ENCODE measurements at places on chromosomes 1 and 21.

- DNase-seq: peak; percentile 74
Measured at GRCh38 chr1:18907021-18907916, 4.9 kb upstream of the ALDH4A1 start.

DNA sequence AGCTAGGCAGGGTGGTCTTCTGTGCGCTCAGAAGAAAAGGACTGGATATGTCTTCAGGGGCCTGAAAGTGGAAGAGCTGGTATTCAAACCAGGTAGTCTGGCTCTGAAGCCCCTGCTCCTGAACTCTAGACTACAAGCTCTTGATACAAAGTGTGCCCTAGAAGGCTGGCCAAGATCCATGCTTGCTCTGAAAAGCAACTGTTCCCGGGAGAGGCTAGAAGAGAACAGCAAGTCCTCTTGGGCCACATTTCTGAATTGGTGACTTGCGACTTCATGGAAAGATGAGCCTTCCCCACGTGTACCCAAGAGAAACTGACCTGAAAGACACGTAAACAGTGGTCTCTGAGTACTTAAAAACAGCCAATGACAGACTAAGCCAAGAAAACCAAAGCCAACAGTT lies 123.3 kb upstream of the GRIK3 start:
- no peak for DNase-seq

GRCh38 chr1:189150624-189151023 lies 1327.0 kb downstream of the BRINP3 start:
- DNase-seq: no peak

GRCh38 chr1:67687649-67688048 lies 2.6 kb downstream of the GADD45A start:
- no peak for DNase-seq

GRCh38 chr1:231186356-231187115 lies 24.7 kb downstream of the TRIM67 start:
- no peak for DNase-seq

- DNase-seq: no peak
Measured at GRCh38 chr1:221612047-221612777, 129.7 kb downstream of the DUSP10 start.

DNA sequence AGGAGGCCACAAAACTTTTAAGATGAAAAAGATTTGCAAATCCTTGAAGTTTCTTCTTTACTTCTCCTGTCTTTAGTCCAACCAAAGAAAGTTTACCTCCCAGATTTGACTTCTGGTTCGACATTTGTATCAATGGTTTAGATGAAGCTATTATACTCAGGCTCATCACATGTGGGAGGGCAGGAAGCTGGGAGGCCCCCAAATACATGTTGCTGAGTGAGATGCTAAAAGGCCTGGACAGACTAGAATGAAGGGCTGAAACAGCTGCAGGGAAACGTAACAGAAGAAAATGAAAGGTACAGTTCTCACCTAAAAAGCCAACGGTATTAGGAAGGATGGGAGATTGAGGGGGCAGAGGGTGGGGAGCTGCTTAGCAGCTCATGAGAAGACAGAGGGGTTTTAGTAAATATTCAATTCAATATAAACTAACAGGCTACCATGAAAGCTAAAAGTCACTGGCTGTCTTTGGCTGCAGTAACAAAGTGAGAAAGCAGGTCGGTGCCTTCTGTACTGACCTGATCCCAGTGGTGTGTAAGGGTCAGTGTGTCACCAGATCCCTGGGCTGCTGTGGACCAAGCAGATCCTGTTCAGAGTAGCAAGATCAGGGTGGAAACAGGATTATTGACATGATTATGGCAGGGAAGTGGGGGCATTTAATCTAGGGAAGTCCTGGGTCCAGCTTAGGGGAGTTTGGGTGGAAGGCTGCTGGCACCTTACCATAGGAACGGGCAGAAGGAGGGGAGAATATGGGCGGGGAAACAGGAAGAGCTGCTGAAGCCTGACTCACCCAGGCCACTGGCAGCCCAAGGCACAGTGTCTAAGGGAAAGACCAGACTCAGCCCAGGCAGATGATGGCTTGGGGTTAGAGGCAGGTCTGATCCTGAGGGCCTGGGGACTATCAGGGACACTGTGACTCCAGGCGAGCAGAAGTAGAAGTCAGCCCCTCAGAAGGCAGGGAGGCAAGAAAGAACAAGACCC lies 60.4 kb downstream of the KCNN3 start:
- DNase-seq: no peak

DNA sequence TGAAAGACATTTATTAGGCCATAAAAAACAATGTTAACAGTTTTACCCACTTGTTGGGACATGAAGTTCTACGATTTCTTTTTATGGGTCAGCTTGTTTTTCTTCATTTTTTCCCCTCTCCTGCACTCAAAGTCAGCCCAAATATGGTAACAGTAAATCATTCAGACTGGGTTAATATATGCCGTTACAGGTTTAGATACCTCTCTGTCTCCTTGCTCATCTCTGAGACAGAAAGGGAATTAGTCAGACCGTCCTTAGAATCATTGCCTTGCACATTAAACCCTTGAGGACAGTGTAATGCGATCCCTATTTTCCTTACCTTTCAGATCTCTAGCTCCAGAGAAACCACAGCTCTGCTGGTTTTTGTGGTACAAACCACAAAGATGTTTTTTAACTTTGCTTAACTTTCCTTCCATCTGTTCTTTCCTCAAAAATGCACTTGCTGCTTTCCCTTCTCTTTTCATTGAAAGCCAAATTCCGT lies 613.3 kb downstream of the PLPP3 start:
- DNase-seq: no peak

- DNase-seq: no peak
Measured at GRCh38 chr1:96764469-96764868, 42.9 kb downstream of the PTBP2 start.

DNA sequence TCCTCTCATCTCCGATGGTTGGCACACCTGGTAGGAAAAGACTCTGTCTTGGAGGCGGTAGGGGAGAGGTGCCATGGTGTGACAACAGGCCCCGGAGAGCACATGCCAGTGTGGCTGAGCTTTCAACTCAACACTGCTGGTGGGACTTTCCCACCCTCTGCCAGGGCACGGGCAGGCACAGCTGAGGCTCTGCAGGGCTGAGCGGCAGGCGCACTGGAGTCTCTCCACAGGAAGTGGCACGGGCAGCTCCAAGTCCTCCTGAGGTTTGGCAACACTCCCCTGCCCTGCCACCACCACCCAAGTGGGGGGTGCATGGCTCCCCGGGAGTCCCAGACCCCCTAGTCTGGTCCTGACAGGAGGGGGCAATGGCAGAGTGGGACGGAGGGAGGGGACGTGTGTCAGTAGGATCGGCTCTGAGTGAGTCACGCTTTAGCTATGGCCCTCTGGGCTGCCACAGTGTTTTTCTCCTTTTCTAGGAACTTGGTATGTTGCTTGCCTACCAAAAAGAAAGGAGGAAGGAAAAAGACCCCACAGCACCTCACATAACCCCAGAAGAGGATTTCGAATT lies 27.3 kb upstream of the EVA1B start:
- no peak for DNase-seq

- no peak for DNase-seq
Measured at GRCh38 chr1:187517546-187517945, 688.8 kb downstream of the PLA2G4A start.

- no peak for DNase-seq
Measured at GRCh38 chr21:46368533-46369285, 44.8 kb downstream of the PCNT start.

DNA sequence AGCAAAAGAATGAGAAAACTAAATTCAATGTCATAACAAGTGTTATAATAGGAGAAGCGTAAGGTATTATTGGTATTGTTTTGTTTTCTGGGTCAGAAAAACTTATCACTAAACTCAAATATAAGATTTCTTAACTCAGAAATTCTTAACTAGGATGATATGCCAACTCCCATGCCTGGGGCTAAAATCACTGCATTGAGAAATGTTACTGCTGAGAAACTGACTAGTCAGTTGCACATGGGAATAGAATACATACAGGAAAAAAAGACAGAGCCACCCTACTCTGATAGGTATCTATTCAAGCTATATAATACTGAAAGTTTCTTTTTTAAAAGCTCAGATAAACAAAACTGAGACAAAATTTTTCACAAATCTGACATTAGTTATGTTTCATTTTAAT lies 56.3 kb downstream of the PRPF38A start:
- no peak for DNase-seq

- peak; percentile 30 for DNase-seq
Measured at GRCh38 chr1:87410776-87411480, 82.2 kb downstream of the LMO4 start.

DNA sequence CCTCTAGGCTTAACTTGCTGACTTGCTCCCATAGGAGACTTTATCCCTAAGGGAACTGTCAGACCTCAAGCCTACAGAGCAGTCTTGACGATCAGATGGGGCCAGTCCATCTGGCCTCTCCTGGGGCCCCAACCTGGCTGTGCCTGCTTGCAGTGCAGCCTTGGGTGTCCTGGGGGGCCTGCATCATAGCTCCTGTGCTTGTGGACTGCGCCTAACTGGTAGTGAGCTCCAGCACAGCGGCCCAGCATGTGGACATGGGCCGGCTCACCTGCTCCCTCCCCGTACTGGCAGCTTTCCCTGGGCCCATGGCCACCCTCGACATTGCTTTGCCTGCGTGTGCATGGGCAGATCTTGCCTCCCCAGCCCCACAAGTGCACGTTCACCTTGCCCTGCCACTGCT lies 76.1 kb downstream of the INTS7 start:
- DNase-seq: no peak

- no peak for DNase-seq
Measured at GRCh38 chr1:9382643-9383491, 90.2 kb downstream of the SPSB1 start.

- DNase-seq: no peak
Measured at GRCh38 chr1:12616709-12617373, 1.2 kb downstream of the DHRS3 start.

GRCh38 chr1:245205396-245205795 lies 50.6 kb downstream of the KIF26B start:
- DNase-seq: no peak

- DNase-seq: peak; percentile 70
Measured at GRCh38 chr1:19038096-19038495, 81.6 kb upstream of the IFFO2 start.

- DNase-seq: no peak
Measured at GRCh38 chr21:45262041-45262581, 25.6 kb downstream of the POFUT2 start.

- no peak for DNase-seq
Measured at GRCh38 chr1:235675152-235675890, 25.7 kb upstream of the GNG4 start.

DNA sequence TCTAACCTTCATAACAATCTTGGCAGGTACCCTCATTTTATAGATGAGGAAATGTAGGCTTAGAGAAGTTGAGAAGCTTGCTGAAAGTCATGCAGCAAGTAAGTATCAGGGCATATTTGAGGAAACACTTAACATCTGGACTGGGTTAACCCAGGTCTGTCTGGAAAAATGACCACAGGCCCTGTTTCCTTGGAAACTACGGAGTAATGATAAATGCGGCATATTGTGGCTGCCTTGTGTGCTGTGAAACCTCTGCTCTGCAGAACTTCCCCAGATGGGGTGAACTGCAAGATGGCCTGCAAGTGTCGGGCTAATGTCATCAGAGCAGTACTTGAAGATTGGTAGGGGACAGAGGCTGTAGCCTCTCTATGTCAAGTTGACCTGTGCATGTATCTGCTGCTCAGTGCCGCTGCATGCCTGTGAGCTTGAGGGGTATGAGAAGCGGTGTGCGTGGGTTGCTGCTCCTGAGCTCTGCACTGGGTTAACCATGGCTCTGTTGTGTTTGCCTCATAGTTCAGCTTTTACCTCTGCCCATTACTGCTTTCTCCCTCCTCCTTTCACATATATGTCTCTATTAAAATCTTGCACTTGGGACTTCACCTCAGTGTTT lies 83.1 kb downstream of the WDR3 start:
- no peak for DNase-seq

GRCh38 chr1:227568593-227568992 lies 5.2 kb downstream of the ZNF678 start:
- DNase-seq: no peak

DNA sequence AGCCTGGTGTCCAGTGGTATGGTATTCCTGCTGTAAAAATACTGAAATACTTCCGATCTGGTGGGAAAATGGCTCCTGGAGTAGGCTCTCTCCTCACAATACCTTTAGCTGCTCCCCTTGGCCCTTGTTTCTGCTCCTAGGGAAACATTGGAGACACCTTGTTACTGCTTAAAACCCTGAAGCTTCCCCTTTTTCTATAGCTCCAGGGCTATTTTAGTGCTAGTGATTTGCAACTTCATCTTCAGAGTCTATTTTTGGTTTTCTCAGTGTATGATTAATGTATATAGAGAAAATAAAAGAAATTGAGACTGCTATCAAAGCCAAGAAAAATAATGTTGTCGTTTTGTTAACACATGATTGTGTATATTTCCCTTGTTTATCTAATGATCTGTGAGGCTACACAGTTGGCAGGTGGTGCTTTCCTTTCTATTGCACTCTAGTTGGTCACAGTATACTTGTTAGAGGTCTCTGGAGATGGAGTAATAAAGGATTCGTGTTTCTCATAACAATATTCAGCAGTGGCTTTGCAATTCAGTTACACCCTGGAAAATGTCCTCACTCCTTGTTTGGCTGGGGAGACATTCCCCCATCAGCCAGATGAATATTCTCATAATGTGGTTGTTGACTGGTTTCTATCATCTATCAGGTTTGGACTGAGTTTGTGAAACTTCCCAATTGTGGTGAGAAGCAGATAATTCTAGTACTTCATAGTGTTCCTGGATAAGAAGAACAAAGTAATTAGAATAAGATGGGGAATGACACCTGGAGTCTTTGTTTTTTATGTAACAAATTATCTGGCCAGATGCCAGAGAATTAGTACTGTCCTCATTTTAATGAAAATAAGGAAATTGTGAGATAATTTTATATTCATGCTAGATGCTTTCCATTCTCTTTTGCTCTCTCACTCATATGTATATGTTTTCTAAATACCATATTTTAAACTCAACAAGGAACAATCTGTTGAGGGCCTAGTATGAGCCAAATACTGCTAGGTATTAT lies 44.8 kb upstream of the CACYBP start:
- DNase-seq: peak; percentile 91

DNA sequence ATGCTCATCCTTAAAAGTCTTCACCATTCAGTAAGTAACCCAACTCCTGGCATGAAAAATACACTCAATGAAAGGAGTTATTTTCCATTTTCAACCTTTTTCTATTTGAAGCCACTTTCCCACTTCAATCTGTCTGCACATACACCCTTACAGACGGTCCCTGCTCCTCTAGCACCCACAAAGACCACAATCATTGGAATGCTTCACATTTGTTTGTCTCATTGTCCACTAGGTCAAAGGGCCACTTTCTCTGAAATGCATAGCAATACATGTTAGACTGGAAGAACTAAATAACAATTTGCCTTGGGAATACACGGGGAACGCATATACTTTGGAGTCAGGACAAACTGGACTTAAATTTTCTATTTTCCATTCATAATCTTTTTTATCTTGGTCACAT lies 487.1 kb upstream of the C1orf87 start:
- no peak for DNase-seq

DNA sequence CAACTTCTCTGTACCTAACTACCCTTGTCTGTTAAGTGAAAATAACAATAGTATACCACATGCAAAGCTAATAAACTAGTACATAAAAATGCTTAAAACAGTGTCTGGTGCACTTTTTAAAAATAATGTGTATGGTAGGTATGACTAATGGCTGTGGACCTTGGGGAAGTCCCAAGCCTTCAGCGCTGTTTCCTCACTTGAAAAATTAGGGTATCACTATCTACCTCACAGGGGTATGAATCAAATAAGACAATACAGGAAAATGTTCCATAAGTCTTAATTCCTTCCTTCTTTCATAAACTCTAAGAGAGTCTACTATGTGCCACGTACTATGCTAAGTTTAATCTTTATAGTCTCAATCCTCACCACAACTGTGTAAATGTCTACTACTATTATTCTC lies 32.0 kb downstream of the EGLN1 start:
- no peak for DNase-seq

GRCh38 chr1:61572046-61572445 lies 152.9 kb downstream of the TM2D1 start:
- no peak for DNase-seq
